ENCODE measurements at places on chromosomes 5 and 9.
A peak's percentile ranks its signal among the peaks of the same experiment; 100 is the strongest.

DNA sequence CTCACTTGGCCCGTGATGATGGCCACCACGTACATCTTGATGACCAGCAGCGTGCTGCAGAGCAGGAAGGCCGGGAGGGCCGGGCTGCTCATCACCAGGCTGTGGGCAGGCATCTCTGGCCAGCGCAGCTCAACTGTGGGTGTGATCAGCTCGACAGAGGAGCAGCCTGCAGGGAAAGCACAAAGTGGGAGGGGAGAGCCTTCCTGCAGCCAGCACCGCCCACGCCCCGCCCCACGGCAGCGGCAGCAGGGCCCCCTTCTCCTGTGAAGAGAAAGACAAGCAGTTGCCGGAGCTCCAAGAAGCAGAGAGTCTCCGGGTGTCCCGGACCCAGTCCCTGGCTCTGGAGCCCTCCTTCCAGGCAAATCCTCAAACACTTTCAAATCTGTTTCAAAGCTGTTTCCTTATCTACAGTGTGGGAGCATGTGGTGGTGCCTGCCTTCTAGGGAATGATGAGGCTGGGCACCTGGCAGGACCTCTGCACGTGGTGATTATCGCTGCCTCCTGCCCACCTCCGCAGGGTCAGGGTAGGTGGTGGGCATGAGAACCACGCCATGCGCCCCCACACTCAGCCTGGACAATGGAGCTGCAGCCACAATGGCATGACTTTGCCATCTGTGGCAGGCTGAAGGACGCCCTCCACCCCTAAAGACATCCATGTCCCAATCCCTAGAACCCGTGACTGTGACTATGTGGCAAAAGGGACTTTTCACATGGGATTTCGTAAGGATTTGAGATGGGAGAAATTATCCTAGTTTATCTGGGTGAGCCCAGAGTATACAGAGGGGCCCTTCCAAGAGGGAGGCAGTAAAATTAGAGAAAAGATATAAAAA is at the start of gene PTGES:
Gene PTGES (minus strand): TSS at position 143 of the 830 bp plus-strand sequence. CDS start 30 bp downstream, at position 113.
- peak; percentile 46 for DNase-seq

- DNase-seq = no peak
Measured at GRCh38 chr9:34328500-34328986, 525 bp downstream of the KIF24 start.

GRCh38 chr9:105007143-105007542 is 79.2 kb upstream of the ABCA1 start:
- DNase-seq = no peak

GRCh38 chr5:56279979-56280378 is 46.8 kb upstream of the ANKRD55 start:
- DNase-seq = no peak

GRCh38 chr9:128218518-128219389 is 15.6 kb downstream of the DNM1 start:
- DNase-seq = peak; percentile 92

DNA sequence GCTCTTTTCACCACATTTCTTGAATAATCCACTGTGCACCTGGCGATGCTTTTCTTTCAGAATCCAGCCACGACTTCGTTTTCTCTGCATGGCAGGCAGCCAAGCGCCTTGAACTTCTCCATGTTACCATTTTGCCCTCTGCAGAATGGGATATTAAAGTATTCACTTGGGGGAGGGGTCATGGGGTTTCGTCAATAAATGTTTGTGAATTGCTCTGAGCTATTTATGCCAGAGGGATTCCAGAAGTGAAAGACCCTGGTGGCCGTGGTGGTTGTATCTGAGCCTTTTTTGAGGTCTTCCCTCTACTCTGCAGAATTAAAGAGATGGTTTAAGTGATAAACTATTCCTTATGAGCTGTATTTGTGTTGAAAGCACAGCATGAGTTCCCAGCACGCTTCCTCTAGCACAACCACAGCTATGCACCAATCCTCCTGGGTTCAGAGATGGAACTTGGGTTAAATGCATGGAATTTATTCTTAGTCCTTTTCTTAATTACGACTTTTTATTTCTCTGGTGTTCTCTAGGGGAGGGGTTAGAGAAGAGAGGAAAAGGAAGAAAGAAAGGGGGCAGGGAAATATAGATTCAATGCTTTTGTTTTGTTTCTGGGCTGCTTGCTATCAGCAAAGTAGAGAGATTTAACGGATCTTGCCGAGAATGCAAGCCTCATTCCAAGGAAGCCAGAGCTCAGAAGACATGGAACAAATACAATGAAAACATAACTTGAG is 478.2 kb upstream of the TNC start:
- DNase-seq = no peak

DNA sequence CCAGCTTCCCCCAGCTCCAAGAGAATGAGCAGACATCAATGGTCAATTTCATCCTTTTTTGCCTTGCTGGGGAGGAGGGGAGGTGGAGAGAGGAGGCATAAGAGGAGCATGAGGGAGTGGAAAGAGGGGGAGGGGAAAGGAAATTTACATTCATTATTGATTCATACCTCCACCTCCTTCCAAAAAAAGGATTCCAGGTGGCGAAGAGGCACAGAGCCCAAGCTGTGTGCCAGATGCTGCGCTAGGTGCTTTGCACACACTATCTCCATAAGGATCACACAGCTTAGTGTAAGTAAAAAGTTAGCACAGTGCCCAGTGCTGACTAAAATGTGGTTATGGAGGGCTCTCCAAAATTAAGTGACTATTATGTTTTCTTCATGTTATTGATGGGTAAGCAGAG is 11.0 kb downstream of the ASTN2 start:
- DNase-seq = no peak

DNA sequence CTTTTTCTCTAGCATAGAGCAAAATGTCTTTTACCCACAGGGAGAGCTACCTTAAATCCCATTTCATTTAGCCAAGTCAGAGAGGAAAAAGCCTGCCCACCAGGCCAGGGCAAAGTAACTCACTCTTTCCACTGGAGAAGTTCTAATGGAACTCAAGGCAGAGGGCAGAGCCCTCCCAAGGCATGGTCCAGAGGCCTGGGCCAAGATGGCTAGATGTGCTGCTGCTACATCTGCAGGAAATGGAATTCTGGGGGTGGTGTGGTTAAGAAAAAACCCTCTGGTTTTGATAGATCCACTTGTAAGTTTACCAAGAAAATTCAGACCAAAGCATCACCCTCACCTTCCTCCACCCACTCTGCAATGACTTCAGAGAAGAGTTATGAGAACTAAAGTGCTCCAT is 37.3 kb downstream of the CSF2 start:
- no peak for DNase-seq

DNA sequence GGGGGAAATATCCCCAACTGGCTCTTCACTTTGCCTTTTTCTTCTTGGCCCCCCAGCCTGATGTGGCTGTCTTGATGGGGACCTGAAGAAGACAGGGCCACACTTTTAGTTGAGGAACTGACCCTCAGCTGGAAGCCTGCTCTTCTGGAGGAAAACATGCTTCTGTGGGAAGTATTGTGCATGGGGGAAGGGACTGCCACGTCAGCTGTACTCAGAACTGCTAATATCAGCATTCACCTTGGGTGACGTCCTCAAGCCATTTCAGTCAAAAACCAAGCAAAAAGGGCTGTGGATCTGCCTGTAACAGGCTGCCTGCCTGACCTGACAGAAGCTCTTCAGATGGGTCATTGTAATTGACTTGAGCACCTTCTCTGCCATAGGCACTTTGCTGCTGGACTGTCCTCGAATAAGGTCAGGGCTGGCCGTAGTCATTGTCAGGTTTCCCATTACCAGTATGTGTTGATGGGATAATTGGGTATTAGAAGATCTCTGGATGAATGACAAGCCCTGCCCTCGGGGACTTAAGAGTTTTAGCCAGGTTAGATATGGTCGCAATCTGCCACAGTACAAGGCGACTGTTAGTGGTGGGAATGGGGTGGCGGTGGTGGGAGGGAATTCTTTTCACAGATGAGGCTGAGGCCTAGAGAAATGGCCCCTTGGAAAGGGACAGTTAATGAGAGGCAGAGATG is 10.4 kb downstream of the RAI14 start:
- DNase-seq = no peak

GRCh38 chr5:97918620-97919019 is 735.6 kb upstream of the RIOK2 start:
- no peak for DNase-seq

- peak; percentile 25 for DNase-seq
Measured at GRCh38 chr5:7850395-7851239, at the start of gene CFAP90. Gene CFAP90 (minus strand): TSS chr5:7851133. CDS start chr5:7851021, 112 bp downstream.

DNA sequence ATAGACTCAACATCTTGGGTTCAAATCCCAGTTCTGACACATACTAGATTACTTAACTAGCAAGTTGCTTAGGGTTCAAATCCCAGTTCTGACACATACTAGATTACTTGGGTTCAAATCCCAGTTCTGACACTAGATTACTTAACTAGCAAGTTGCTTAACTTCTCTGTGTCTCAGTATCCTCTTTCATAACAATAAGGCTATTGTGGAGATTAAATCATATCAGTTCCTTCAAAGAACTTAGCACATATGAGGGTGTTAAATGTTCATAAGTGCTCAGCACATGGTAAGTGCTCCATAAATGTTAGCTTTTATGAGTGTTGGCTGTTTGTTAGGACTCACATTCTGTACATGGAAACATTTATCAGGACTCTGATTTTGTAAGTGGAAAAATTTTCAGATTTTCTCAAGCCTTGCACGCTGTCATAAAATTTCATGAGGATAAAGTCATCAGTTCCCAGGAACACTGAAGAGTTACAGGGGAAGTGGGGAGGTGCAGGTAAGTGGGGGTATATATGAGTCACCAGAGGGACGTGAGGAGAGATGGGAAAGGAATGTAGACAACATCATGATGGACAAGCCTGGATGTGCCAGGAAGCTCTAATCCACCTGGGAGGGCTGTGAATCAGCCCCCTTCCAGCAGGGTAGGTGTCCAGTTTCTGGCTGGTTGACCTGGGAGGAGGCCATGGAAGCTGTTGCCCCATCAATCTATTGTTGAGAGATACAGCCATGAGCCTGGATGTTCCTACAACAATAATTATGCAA is 532.2 kb upstream of the WWC1 start:
- no peak for DNase-seq

GRCh38 chr9:7297521-7297920 is 502.1 kb downstream of the DMAC1 start:
- no peak for DNase-seq

DNA sequence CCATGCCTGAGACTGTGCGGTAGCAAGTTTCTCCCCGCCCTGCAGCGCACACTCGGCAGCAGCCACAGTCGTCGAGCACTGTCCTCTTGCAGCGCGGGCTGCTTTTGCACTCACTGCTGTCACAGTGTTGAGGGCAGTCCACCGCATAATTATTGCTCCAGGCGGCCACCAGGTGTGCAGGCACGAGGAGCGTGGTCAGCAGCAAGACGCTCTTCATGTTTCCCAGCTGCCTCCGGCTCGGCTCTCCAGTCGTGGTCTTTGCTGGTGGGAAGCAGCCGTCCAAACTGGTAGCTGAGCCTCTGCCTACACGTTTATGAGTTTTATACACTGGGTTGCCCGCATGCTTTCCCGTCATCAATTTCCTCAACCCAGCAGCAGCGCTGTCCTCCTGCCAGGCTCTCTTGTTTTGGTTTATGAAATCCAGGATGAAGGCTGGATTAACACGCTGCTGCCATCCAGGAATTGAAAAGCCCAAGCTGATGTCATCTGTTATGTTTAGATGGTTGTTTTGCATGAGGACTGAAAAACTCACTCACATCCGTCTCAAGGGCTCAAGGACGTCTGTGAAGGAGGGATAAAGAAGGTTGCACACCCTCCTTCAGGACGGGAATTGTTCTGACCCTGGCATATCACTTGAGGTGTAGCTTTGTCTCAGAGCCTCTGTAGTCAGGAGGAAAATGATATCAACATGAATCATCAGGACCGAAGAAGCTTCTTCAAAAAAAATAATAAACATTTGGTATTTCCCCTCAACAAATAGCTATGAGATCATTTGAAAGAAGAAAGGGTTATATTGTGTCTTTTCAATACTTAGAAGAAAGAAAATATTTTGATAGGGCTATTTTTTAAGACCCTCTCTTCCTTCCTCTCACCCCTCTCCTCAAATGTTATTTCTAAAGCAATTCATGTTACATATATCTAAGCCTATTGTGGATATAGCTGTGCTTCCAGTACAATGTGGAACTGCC is at the start of gene ESM1:
Gene ESM1 (minus strand): TSS at position 293 of the 968 bp plus-strand sequence. CDS start 76 bp downstream, at position 217.
- DNase-seq = no peak

DNA sequence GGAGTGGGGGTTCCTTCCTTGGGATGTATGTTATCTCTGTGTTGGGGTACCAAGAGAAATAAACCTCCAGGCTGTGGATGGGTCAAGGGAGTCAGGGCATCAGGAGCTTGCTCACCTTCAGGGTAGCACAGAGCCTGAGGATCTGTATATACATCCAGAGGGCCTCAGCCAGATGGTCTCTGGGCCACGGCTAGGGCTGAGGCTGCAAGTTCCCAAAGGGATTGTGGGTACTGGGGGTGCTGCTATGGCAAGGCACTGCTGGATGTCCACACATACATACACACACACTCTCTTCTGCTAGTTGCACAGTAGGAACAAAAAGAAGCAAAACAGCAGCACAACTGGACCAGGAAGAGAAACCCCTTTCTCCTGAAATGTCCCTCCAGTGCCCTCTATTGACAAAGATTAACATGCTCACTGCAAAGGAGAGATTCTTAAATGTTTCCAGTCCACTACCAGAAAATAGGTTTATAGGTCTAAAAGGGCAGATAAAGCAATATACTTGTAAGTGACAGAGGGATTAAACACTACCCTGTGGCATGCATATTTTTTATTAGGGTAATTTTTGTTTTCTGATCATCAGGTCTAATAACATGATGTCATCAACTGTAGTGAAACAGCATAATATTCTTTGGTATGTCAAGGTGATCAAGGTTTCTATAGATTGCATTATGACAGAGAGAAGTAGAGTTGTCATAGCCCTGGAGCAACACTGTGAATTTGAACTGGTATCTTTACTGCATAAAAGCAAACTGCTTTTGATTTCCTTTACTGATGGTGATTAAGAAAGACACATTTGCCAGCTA is 56.3 kb upstream of the KCNN2 start:
- DNase-seq = no peak

DNA sequence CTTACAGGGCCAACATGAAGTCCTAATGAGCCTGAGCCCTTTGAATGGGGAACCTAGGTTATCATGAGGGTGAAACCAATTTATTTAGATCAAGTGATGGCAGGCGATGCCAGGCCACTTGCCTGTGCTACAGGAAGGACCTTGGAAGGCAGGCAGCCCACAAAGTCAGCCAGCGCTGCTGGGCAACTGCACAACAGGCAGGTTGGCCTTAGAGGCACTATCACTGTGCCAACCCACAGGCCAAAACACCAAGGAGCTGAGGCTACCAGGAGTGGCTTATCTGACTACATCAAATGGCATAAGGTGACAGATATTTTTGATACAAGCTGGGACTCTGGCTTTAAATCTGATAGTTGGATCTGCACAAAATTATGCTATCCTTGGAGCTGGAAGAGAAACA is 319.1 kb downstream of the NTRK2 start:
- no peak for DNase-seq

All from activated naive CD4-positive, alpha-beta T cell treated with Interleukin-2 at 50 U/mL for 16 hours (primary cell).